Eye (tissue), 1 donor: ENCODE measurements at places on chromosomes 1 and 21.

GRCh38 chr1:219294251-219294650 is 120.6 kb downstream of the LYPLAL1 start:
- no peak for DNase-seq

DNA sequence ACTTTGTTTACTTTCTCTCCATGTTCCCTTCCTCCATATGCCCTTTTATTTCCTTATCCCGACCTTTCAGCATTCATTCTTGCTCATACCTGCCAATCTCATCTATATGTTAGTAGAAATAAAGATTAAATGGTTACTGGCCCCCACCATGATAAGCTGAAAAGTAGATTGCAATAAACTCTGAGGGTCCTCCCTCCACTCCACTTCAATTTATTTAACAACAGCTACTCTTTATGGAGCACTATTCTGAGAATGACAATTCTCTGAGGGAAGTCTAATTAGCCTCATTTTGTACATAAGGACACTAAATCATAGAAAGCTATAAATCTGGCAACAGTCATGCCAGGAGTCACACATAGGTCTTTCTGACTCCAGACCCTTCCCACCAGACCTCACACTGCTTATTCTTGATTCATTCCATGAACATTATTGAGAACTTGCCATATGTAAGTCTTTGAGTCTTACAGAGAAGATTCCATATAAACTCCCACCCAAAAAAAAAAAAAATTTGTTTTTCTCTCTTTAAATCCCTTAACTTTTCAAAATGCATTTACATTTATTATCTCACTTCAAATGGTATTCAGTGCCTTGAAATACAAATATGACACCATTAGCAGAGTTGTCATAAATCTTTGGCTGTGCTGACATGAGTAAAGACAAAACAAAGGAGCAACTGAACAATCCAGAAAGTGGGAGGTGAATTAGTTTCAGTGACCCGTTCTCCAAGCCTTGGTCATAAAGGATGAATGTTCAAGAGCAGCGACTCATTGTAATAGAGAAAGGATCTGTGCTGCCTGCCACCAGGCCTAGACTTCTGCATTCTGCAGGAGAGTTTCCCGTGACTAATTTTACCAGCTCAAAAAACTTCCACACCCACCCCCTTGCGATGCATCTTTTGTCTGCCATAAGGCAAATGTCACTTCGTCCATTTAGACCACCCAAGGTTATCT is 28.5 kb downstream of the PALMD start:
- no peak for DNase-seq

DNA sequence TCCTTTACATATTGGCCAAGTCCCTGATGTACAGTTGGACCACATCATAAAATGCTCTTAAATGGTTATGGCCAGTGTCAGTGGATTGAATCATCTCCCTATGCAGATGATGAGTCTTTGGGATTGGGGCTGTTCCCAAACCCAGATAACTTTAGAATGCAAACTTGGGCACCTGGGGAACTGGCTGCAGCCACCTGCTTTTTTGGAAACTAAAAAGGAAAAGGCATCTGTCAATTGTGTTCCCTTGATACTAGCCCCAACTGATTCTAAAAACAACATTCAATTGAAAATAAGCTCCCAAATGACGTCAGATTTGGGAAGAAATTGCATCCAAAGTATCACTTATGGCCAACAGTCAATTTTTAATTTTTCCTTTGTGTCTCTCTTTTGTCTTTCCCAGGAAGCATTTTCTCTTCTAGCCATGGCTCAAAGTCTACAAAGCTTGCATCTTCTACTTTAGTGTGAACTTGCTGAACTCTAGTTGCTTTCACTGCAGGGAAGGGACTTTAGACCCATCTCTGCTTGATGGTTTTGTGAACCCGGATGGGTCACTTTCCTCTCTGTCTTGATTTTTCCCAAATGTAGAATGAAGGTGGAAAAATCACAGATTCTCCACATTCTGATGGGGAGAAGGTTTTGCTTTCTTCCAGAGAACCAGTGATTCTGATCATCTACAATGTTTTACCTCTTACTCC is 402.3 kb upstream of the USP24 start:
- no peak for DNase-seq

DNA sequence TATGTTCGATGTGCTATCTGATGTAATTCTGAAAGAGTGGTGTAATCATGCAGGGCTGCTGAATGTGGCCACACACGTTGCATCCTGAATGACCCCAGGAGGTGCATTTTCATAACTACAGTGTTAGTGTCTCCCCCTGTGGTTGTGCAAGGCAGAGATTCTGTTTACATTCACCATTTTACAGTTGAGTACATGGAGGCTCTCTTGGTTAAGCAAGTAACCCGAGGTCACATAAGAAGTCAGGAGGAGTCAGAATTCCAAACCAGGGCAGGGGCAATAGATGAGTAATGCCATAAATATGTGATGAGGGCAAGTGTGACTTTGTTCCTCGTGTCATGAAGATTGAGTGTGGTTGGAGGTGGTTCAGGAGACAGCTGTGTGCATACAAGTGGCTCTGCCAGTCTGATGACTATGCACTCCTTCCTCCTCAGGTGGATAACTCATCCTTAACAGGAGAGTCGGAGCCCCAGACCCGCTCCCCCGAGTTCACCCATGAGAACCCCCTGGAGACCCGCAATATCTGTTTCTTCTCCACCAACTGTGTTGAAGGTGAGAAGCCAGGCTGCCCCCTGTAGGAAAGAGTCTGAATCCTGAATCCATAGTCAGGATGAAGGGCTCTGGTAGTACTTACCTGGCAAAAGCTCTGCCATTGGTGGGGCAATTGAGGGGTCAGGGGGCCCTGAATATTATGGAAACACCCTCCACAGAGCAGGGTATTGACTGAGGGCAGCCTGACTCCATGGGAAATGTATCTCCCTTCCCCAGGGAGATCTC is 9.3 kb downstream of the ATP1A2 start:
- DNase-seq = no peak

DNA sequence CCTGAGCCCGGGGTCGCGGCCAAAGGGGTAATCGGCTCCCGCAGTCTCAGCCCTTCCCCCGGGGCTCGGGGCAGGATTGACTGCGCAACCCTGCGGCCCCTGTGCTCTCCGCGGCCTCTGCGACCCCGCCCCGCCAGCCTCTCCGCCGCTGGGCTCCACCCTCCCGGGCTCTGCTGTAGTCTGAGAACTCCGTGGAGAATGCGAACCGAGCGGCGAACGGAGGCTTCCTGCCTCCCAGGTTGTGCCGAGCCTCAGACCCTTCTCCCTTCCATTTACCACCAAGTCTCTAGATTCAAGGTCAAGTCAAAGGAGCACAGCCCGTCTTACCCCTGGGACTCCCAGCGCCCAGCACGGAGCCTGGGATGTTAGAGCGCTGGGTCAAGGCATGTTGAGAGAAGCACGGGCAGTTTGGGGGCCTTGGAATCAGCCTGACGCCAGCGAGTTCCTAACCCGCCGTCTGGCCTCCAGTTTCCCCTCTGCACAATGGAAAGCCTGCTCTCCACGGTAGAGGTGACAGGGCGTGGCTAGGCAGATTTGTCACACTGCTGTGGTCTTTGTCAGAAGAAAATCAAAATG is 3.0 kb downstream of the ATP2B4 start:
- DNase-seq = peak; percentile 83

DNA sequence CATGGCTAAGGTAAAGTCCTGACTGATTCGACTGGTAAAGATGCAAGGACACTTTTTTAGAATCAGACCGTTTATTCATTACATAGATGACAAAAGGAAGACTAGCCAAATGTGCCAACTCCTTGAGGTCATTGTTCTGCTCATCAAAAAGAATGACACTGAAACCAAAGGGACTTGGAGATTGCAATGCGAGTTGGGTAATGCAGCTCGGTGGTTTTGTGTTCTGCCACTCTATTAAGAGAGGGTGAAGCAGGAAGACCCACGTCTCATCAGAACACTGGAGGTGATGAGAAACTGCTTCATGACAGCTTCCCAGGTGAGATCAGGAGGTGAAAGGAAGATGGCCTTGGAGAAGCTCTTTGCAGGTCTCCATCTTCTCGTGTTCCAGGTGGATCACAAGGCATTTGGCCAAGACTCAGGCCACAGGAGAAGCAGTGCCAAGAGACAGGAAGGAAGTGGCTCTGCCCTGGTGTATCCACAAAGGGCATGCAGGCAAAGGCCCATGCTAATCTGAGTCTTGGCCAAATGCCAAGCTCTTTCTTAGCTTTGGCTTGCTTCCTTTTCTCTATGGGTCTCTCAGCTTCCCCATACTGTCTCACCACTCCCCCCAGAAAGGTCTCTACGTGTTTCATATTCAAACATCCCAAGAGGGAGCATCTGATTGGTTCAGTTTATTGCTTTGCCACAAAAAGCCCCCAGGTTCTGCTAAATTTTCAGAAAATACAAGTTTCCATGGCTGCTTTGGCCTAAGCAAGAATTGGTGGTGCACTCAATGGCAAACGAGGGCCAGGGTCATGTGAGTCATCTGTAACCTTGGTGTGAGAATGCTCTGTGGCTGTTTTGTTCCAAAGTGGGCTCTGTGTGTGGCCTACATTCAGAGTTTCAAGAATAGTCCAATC is 5.7 kb upstream of the CCT8 start:
- no peak for DNase-seq

GRCh38 chr1:54825696-54826095 is 24.6 kb upstream of the TTC22 start:
- DNase-seq = no peak
